Neural crest cell (in vitro differentiated cells): ENCODE measurements at places on chromosomes 1 and 21. TPM values are rescaled to one million over a fixed set of nuclear protein-coding genes. Genes with fewer than 3 reads are reported as not detected.

The NOC2L gene
- 95.4 and 106 TPM in 2 replicates for total RNA-seq

The HTR6 gene
- not detected in 2 replicates for total RNA-seq

- no peak for DNase-seq
Observed at GRCh38 chr1:28521502-28522164, 15.8 kb downstream of the RCC1 start.

DNA sequence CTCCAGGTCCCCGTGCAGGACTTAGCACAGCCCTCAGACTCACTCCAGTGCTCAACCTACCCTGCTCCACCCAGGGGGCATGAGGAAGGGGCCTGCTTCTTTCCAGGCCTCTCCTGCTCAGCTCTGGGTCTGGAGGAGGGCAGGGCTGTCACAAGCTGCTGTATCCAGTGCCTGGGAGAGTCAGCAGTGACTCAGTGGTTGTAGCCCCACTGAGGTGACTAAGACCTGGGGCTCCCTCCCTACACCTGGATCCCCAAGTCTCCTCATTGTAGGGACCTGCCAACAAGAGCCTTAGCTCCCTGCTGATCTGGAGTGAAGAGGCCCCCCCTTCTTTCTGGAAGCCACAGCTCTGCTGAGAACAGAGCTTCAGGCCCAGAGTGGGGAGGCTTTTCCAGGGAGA, 36.1 kb upstream of the FAM131C start:
- no peak for DNase-seq

DNA sequence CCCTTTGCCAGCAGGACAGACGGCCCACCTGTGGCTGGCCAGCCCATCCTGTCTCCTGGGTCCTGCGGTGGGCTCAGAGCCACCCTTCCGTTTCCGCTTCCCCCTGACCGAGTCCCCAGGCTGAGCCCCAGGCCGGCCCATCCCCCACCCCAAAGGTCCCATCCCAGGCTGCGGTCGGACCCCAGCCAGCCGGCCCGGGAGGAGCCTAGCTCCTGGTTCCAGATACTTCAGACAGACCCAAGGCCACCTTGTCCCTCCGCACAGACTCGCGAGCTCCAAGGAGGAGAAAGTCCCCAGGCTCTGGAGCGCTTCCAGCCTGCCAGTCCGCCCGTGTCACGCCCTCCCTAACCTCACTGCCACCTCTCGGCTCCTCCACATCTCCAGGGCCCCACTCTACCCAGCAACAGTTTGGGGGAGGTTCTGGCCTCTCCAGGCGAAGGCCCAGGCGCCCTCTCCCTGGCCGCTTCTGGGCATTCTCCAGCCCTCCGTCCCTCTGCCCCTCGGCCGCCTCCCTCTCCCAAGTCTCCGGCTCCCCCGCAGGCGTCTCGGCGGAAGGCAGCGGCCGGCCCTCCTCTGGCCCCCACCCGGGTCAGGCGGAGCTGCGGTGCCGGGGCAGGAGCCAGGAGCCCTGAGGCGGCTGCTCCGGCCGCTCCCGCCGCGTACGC, 835 bp downstream of the LRRN2 start:
- DNase-seq, result peak; percentile 35

DNA sequence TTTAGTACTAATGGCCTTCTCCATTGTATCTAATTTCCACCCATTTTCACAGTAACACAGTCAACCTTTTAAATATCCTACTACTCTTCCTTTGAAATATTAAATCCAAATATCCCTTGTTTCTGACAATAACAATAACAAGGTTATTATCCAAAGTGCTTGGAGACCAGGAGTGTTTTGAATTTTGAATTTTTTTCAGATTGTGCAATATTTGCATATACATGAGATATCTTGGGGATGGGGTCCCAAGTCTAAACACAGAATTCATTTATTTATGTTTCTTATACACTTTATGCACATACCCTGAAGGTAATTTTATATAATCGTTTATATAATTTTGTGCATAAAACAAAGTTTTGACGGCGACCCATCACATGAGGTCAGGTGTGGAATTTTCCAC, 17.5 kb downstream of the DMAP1 start:
- no peak for DNase-seq
